ENCODE measurements at places on chromosomes 6 and 20. TPM values are rescaled to one million over a fixed set of nuclear protein-coding genes. Genes with fewer than 3 reads are reported as not detected.

The CFAP61 gene
- total RNA-seq: 1.0 TPM

The XKR7 gene
- total RNA-seq: not detected

The HEY2 gene
- total RNA-seq: 2.7 TPM

The LAMA2 gene
- total RNA-seq: 166 TPM

The PKIB gene
- total RNA-seq: not detected

The TRIM39 gene
- 12.2 TPM for total RNA-seq

The PEDS1 gene
- total RNA-seq: 26.1 TPM

The AAR2 gene
- 22.8 TPM for total RNA-seq

The MRPL14 gene
- 45.9 TPM for total RNA-seq

The PTCHD4 gene
- total RNA-seq: 1.0 TPM

The SHLD1 gene
- 9.6 TPM for total RNA-seq

The VSTM2L gene
- total RNA-seq: 303 TPM

- DNase-seq: no peak
- no peaks in the 10 kb centered on the region for H3K27me3 ChIP-seq
- no peak overlapping the region for H3K27ac ChIP-seq
- no peak overlapping the region for H3K4me3 ChIP-seq
Observed at GRCh38 chr6:10300071-10300470, 114.8 kb downstream of the TFAP2A start.

- DNase-seq: no peak
- no peak overlapping the region for H3K4me3 ChIP-seq
- H3K27me3 ChIP-seq: no peaks in the 10 kb centered on the region
- no peak overlapping the region for H3K27ac ChIP-seq
Observed at GRCh38 chr6:118565311-118565960, 17.3 kb downstream of the PLN start.

- DNase-seq: no peak
- H3K27ac ChIP-seq: no peak overlapping the region
- H3K4me3 ChIP-seq: no peak overlapping the region
- H3K36me3 ChIP-seq: no peaks in the 10 kb centered on the region
Observed at GRCh38 chr6:52641826-52642225, 29.1 kb upstream of the TMEM14A start.

DNA sequence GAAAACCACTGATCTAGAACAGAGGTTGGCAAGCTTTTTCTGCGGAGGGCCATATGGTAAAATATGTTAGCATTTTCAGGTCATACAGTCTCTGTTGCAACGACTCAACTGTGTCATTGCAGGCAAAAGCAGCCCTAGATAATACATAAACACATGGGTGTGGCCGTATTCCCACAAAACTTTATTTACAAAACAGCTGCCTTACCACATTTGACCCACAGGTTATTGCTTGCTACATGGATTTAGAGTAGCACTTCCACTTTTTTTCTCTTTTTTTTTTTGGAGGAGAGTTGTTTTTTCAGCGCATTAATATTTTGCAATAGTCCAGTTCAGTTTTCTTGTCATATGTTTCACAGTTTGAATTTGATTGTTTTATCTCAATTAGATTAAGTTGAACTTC, 2.5 kb upstream of the IGF2R start:
- no peak for DNase-seq
- H3K27me3 ChIP-seq: no peaks in the 10 kb centered on the region
- peaks cover 19% of the 10 kb centered on the region for H3K4me1 ChIP-seq
- H3K36me3 ChIP-seq: no peaks in the 10 kb centered on the region
- H3K27ac ChIP-seq: no peak overlapping the region

- no peak overlapping the region for H3K4me3 ChIP-seq
- DNase-seq: no peak
- no peak overlapping the region for H3K27ac ChIP-seq
- H3K4me1 ChIP-seq: no peaks in the 10 kb centered on the region
- H3K36me3 ChIP-seq: peaks cover 4% of the 10 kb centered on the region
- no peaks in the 10 kb centered on the region for H3K27me3 ChIP-seq
Observed at GRCh38 chr6:57190140-57190539, 18.0 kb downstream of the BAG2 start.

GRCh38 chr6:53869964-53870363, 75.2 kb downstream of the LRRC1 start:
- no peak for DNase-seq
- no peak overlapping the region for H3K27ac ChIP-seq
- H3K36me3 ChIP-seq: no peaks in the 10 kb centered on the region
- H3K4me1 ChIP-seq: no peaks in the 10 kb centered on the region

- no peak overlapping the region for H3K27ac ChIP-seq
- no peaks in the 10 kb centered on the region for H3K36me3 ChIP-seq
Observed at GRCh38 chr6:84967965-84968364, 203.6 kb upstream of the TBX18 start.

- no peaks in the 10 kb centered on the region for H3K4me1 ChIP-seq
- no peak overlapping the region for H3K4me3 ChIP-seq
- H3K27ac ChIP-seq: no peak overlapping the region
- H3K27me3 ChIP-seq: no peaks in the 10 kb centered on the region
- peaks cover 4% of the 10 kb centered on the region for H3K36me3 ChIP-seq
Observed at GRCh38 chr6:100665041-100665380, 200.3 kb upstream of the SIM1 start.

DNA sequence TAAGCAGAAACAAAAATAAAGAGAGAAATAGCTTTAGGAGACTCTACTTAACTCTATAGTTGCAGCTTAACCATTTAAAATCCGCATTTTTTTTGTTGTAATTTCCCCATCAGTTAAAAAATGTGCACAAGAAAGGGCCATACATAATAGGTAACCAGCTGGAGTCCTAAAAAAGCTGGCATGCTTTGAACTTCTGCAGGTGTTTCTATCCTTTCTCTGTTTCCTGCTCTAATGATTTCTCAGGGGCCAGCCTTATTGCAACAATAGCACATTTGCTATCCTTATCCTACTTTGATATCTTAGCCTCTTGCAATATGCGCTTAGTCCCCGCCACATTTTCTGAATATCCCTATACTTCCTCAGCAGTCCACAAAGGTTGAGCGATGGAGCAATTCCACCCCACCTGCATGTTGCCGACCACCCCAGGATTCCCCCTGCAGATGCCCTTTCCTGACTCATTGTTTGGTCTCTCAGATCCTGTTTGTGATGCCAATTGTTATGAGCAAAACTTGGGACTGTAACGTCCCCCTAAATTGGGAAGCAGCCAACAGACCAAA, 48.5 kb downstream of the TRIM27 start:
- no peak overlapping the region for H3K4me3 ChIP-seq
- no peaks in the 10 kb centered on the region for H3K4me1 ChIP-seq
- H3K36me3 ChIP-seq: no peaks in the 10 kb centered on the region

- H3K36me3 ChIP-seq: no peaks in the 10 kb centered on the region
- no peaks in the 10 kb centered on the region for H3K27me3 ChIP-seq
- no peaks in the 10 kb centered on the region for H3K4me1 ChIP-seq
- no peak for DNase-seq
- H3K27ac ChIP-seq: no peak overlapping the region
Observed at GRCh38 chr20:5033566-5033965, 32.3 kb upstream of the SLC23A2 start.

- peaks cover 15% of the 10 kb centered on the region for H3K4me1 ChIP-seq
- H3K36me3 ChIP-seq: no peaks in the 10 kb centered on the region
- no peaks in the 10 kb centered on the region for H3K27me3 ChIP-seq
- no peak overlapping the region for H3K27ac ChIP-seq
Observed at GRCh38 chr6:47650553-47651432, 47.6 kb upstream of the ADGRF4 start.

GRCh38 chr6:43097098-43097489, 21.0 kb downstream of the PTK7 start:
- H3K4me1 ChIP-seq: no peaks in the 10 kb centered on the region
- H3K4me3 ChIP-seq: no peak overlapping the region
- no peaks in the 10 kb centered on the region for H3K36me3 ChIP-seq
- DNase-seq: no peak
- H3K27ac ChIP-seq: no peak overlapping the region

GRCh38 chr6:163945808-163946207, 531.3 kb downstream of the QKI start:
- DNase-seq: no peak
- no peak overlapping the region for H3K4me3 ChIP-seq
- H3K27me3 ChIP-seq: no peaks in the 10 kb centered on the region
- no peaks in the 10 kb centered on the region for H3K36me3 ChIP-seq

- no peak for DNase-seq
- H3K27me3 ChIP-seq: no peaks in the 10 kb centered on the region
- no peaks in the 10 kb centered on the region for H3K4me1 ChIP-seq
- H3K4me3 ChIP-seq: no peak overlapping the region
Observed at GRCh38 chr6:47428746-47429664, 48.6 kb upstream of the CD2AP start.

DNA sequence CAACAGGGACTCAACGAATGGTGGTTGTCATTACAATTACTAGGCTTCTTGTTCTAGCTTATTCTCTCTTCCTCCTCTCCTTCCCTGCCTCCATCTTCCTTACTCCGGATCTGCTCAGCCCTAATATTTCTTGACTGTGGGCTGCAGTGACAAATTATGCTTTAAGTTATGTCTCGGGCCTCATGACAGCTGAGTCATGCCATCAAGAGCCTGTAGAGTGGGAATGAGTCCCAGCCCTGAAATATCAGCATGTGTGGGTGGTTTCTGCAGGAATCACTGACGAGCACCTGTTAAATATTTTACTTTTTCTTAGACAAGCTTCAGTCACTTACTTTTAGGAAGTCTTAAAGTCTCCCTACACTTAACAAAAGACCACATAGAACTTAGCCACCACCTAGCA, 83.1 kb upstream of the CBLN4 start:
- H3K4me3 ChIP-seq: no peak overlapping the region
- H3K27ac ChIP-seq: no peak overlapping the region
- no peaks in the 10 kb centered on the region for H3K27me3 ChIP-seq
- no peaks in the 10 kb centered on the region for H3K4me1 ChIP-seq
- no peak for DNase-seq

DNA sequence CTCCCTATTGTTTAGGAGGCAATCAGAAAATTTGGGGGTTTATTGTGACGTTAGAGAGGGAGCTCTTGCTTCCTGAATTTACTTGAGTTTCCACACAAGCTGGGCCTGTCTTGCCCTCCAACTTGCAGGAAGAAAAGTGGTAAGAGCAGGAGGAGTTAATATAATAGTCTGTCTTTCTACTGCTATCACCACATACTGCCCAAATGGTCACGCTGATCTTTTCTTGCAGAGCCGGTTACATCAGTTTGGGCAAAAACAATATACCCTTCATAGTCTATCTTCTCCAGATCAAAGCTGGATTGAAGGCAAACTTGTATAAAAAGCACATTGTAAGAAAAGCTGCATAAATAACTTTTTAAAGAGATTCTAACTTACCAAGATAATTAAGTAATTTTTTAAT, 46.3 kb upstream of the ECHDC1 start:
- H3K27me3 ChIP-seq: no peaks in the 10 kb centered on the region
- no peaks in the 10 kb centered on the region for H3K4me1 ChIP-seq
- H3K36me3 ChIP-seq: no peaks in the 10 kb centered on the region
- no peak for DNase-seq
- H3K27ac ChIP-seq: no peak overlapping the region

GRCh38 chr6:72793641-72794395, 172.0 kb downstream of the KCNQ5 start:
- no peaks in the 10 kb centered on the region for H3K36me3 ChIP-seq
- no peak for DNase-seq
- no peak overlapping the region for H3K4me3 ChIP-seq
- H3K27me3 ChIP-seq: no peaks in the 10 kb centered on the region
- H3K4me1 ChIP-seq: no peaks in the 10 kb centered on the region

- H3K4me3 ChIP-seq: no peak overlapping the region
- H3K27me3 ChIP-seq: no peaks in the 10 kb centered on the region
- no peak overlapping the region for H3K27ac ChIP-seq
- H3K4me1 ChIP-seq: no peaks in the 10 kb centered on the region
Observed at GRCh38 chr6:743320-744096, 50.6 kb upstream of the EXOC2 start.

- no peak for DNase-seq
- no peaks in the 10 kb centered on the region for H3K27me3 ChIP-seq
- H3K27ac ChIP-seq: no peak overlapping the region
- no peaks in the 10 kb centered on the region for H3K4me1 ChIP-seq
- no peaks in the 10 kb centered on the region for H3K36me3 ChIP-seq
Observed at GRCh38 chr6:2187826-2188225, 57.6 kb downstream of the GMDS start.

DNA sequence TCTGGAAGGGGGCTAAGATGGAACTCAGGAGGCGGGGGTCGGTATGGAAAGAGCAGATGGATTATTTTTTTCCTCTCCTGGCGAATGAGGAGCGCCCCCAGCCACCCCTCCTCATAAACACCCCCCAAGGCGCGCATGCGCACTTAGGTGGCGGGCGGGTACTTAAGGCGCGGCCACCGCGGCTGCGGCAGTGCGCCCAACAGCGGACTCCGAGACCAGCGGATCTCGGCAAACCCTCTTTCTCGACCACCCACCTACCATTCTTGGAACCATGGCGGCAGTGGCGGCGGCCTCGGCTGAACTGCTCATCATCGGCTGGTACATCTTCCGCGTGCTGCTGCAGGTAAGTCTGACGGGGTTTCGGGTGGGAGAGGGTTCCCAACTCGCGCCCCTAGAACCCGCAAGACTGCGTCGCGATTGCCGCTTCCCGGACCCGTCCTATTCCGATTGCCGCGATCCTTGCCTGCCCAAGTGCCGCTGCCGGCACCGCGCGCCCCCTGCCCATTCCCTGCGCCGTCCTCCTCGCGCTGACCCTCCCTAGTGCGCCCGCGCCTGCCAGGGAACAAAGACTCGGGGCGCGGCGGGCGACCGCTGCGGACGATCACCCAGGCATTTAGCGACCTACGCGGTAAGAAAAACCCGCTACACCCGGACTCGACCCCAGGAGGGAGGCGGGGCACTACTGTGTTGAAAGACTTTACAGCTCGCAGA, at the start of gene NNAT:
Gene NNAT (plus strand): TSS at position 190 of the 711 bp plus-strand sequence. CDS start 82 bp downstream, at position 272.
- H3K27ac ChIP-seq: no peak within 1 kb of the TSS
- peaks cover 15% of the 10 kb centered on the region for H3K36me3 ChIP-seq
- no peaks in the 10 kb centered on the region for H3K4me1 ChIP-seq
- no peaks in the 10 kb centered on the region for H3K27me3 ChIP-seq

DNA sequence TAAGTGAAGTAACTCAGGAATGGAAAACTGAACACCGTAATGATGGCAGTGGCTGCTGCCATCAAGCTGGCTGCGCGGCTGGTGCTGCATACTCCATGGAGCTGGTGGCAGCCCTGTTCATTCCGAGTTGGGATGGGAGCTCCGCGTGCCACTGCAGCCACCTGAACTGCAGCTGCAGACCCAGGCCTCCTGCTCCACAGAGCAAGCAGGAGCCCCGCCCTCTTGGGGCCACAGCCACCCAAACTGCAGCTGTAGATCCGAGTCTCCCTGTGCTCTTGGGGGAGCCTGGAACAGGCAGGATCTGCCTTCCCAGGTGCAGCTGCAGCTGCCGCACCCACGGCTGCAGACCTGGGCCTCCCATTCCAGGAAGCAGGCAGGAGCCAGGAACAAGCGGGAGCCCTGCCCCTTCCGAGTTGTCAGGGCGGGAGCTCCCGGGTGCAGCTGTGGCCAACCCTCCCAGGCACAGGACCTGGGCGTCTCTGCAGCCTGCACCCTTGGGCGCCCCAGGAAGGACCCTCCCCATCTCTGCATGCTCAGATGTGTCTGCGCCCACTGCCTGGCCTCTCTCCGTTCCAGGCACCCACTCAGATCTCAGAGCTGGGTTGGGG, 120.2 kb downstream of the GMPR start:
- H3K27me3 ChIP-seq: no peaks in the 10 kb centered on the region
- H3K4me3 ChIP-seq: no peak overlapping the region
- no peak for DNase-seq
- H3K4me1 ChIP-seq: no peaks in the 10 kb centered on the region

Measured in right atrium auricular region (tissue), 2 donors.